ENCODE measurements at places on chromosomes 12 and 14.

DNA sequence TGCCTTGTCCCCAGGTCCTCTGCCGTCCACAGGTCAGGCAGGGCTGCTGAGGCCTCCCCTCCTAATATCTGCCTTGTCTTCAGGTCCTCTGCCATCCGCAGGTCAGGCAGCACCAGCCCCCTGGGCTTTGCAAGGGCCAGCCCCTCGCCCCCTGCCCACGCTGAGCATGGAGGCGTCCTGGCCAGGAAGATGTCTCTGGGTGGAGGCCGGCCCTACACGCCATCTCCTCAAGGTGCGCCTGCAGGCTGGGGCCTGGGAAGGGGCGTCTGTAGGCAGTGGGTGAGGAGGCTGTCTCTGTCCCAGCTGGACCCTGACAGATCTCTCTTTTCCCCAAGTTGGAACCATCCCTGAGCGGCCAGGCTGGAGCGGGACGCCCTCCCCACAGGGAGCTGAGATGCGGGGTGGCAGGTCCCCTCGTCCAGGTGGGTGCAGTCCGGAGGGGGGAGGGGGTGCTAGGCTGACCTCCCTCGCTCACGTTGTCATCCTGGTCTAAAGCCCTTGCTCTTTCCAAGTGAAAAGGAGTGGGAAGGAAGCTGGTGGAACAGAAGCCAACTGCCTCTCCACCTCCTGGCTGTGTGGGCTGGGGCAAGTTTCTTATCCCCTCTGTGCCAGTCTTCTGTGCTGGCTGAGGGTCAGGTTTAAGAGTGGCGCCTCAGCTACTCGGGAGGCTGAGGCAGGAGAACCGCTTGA lies 13.9 kb upstream of the PUS1 start:
- no peak for DNase-seq

DNA sequence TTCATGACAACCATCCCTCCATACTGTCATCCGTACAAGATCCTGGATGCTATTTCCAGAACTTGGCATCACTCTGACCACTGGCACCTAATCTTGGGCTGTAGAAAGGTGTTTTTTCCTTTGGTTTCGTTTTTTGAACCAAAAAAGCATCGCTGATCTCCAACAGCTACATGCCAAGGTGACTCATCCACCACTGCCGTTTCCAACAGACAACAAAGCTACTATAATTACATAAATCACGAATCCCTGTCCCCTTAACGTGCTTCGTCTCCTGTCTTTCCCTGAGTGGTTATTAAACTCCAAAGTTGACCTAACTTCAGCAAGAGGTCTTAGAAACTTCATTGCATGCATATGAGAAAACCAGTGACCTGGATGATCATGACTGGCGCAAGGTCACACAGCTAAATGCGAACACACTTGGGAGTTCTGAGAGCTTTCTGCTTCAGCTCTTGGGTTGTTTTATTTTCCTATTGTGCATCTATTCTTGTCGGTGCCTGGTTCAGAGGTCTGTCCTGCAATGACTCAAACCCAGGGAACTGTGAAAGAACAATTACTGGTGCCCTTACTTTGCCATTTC lies 99.9 kb downstream of the PPM1H start:
- DNase-seq = no peak

GRCh38 chr14:40452674-40453073 lies 1020.4 kb upstream of the FBXO33 start:
- no peak for DNase-seq

- no peak for DNase-seq
These were observed 138.1 kb upstream of the CPM start for GRCh38 chr12:69071091-69071370.

GRCh38 chr12:37565112-37565511 lies 751.5 kb upstream of the ALG10B start:
- DNase-seq = no peak

DNA sequence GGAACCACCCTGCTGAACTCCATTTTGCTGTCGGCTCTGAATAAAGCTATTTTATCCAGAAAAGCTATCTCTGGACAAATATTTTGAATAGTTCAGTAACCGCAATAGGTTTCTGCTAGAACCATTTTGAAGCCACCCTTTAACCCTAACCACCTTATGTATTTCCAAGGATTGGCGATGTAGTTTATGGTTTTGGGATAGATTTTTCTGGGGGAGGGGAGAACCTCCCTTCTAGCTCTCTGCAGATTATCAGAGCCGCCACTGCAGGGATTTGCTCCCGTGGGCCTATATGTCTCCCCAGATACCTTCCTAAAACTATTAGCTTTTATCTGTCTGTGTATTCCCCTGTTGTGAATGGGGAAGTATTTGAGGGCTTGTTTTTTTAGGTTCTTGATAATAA lies 1.8 kb upstream of the TUBA1B start:
- DNase-seq = no peak

DNA sequence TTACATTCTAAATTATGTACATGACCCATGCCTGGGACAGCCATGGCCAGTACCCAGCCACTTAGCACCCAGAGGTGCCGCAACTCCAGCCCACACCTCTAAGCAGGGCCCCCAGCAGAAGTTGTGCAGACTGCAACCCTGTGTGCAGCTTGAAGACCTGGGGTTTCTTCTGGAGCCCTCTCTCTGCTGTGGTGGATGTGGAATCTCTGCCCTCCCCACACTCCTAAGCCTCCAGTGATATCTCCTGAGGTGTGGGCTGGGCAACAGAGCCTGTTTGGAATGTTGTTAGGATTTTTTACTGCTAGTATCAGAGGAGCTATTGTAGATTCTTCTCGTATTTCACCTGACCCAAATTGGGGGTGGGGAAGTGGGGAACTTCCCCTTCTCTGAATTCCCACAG lies 59.4 kb upstream of the TUNAR start:
- no peak for DNase-seq

DNA sequence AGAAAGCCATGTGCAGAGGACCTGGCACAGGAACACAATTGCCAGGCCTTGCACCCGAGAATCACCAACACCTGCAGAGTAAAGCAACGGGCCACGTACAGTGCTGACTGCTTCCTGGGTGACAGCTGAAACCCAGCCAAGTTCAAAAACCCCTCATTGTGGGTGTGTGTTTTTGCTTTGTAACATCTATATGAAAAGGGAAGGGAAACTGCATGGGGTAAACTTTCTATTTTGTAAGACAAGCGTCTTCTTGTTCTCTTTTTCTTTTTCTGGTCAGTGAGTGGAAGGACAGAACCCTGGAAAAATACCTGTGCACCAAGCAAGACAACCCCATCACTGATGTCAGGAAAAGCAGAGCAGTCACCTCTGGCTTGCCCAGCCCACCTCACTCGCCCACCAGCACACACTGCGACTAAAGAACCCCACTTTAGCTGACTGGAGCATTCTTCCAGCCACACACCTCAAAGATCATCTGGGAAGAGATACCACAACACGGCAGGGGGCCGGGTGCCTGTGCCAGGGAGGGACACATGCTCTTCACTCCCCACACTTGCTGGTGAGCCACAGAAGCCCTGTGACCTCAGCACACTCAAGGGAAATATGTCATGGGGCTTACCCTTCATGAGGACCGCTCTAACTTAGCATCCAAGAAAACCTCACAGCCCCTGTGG lies 172.3 kb downstream of the NDUFA12 start:
- no peak for DNase-seq

DNA sequence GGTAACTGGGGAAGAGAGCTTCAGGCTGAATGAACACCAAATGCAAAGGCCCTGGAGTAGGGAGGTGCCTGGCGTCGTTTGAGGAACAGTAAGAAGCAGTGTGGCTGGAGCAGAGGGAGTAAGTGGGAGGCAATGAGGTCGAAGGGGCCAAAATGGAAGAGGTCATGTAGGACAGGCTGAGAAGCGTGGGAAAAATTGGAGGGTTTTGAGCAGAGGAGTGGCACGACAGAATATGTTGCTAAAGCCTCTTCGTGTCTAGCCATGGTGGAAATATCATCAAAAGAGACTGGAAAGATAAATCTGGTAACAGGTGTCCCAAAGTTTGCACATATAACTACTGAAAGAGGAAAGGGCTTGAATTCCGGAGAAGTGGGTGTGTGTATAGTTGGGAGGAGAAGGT lies 1.9 kb downstream of the TRIM9 start:
- DNase-seq = no peak

DNA sequence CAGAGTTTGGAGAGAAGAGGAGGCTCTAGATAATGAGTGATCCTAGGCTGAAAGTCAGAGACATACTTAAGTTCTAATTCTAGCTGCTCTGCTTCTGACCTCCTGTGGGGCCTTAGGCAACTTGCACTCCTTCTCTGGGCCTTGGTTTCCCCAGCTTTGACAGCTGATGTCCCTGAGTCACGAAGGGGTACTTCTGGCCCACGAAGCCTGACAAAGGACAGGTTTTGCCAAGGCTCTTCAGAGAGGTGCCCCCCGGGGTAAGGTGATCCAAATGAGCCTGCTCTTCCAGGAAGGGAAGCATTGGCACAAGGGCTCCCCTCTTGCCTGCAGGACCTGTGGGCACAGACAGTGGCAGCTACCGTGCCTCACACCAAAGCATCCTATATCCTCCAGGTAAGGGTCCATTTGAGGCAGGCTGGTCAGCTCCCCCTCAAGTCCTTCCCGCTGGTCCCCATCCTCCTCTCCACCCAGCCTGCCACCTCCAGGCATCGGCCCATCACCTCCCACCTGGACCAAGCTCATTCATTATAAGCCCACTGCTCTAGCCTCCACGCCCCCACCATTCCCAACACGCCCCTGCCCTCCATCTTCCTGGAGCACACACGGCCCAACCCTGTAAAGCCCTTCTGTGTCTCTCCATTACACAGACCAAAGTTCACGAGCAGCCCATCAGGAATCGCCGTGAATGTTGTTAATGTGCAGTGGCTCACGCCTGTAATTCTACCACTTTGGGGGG lies 1.9 kb upstream of the PPP1R13B start:
- DNase-seq = no peak

- no peak for DNase-seq
These were observed 343.6 kb downstream of the BCL11B start for GRCh38 chr14:98928418-98928817.

- DNase-seq = no peak
These were observed 26.9 kb upstream of the MYBPC1 start for GRCh38 chr12:101567918-101568317.

DNA sequence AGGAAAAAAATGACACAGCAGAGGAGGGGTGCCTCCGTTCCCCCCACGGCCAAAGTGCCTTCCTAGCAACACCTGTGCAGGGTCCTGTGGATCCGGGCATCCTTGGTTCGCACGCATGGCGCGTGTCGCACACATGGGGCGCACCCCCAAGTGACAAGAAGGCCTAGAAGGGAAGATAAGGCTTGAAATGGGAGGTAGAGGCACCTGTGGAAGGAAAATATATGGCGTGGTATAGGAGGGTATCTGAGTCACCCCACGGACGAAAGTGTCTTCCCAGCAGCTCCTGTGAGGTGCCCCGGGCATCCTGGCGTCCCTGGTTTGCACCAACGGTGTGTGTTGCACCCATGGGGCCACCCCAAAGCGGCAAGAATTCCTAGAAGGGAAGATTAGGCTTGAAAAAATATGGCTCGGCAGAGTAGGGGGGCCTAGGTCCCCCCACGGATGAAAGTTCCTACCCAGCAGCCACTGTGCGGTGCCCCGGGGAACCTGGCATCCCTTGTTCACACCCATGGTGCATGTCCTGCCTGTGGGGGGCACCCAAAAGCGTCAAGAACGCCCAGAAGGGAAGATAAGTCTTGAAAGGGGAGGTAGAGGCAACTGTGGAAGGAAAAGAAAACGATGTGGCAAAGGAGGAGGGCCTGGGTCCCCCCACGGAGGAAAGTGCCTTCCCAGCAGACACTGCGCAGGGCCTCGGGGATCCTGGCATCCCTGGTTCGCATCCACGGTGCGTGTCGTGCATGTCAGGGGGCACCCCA lies 280.0 kb downstream of the ALG10 start:
- no peak for DNase-seq

DNA sequence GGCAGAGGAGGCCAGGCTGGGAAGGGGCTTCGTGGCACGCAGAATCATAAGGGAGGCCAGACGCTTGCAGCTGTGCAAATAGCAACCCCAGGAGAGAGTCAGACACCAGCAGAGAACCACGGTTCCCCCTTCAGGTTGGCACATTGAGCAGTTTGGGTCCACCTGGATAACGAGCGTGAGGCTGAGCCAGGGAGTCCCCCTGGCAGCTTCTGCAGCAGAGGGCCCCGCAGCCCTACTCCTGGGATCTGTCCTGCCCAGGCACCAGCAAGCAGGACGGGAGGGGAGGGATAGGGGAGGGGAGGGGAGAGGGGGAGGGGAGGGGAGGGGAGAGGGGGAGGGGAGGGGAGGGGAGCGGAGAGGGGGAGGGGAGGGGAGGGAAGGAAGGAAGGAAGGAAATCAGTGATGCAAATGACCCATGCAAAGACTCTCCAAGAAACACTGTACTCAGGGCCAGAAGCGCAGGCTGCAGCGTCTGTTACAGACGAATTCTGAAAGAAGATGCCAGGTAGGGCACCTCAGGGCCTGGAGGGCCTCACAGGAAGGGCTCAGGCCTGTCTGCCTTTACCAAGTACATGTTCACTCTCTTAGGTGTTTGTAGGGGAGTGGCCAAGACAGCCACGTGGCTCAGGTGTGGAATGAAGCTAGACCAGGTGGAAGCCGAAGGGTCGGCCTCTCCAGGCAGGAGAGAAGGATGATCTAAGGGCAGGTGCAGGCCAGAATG lies 32.3 kb upstream of the MMP17 start:
- DNase-seq = no peak

GRCh38 chr12:91985002-91985787 lies 160.5 kb downstream of the BTG1 start:
- DNase-seq = no peak

DNA sequence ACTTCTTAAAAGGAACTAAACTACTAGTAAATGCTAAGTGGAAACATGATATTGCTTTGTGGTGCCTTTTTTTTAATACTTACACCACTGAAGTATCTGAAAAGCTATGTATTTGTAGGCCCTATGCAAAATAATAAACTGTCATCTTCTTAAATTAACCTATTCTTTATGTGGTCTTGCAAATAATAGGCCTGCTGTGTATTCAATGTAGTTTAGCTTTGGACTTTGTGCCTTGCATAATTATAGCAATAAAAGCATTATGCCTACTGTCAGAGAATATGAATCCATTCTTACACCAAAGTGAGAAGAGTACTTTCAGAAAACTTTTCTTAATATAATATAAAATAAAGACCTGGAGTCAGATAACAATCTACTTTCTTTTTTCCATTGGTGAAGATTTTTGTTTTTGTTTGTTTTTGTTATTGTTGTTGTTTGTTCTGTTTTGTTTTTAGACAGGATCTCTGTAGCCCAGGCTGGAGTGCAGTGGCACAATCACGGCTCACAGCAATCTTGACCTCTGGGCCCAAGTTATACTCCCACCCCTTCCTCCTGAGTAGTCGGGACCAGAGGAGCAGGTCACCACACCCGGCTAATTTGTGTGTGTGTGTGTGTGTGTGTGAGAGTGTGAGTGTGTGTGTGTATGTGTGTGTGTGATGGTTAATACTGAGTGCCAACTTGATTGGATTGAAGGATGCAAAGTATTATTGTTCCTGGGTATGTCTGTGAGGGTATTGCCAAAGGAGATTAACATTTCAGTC lies 213.8 kb downstream of the SLC6A15 start:
- DNase-seq = no peak

GRCh38 chr12:104534162-104534856 lies 77.6 kb downstream of the CHST11 start:
- no peak for DNase-seq
